ENCODE measurements at places on chromosomes 13 and 19. TPM values are rescaled to one million over a fixed set of nuclear protein-coding genes. Genes with fewer than 3 reads are reported as not detected.

REEP6 gene
- 4.0 TPM for total RNA-seq

GGACT gene
- 7.8 TPM for total RNA-seq

ODAD3 gene
- 0.64 TPM for total RNA-seq

KASH5 gene
- not detected for total RNA-seq

TMEM221 gene
- total RNA-seq, result 1.5 TPM

SGCG gene
- 17.3 TPM for total RNA-seq

FGF21 gene
- not detected for total RNA-seq

KANK2 gene
- total RNA-seq, result 170 TPM

SYT3 gene
- total RNA-seq, result 0.76 TPM

KANK3 gene
- total RNA-seq, result 29.7 TPM

ALG5 gene
- total RNA-seq, result 39.8 TPM

MBD3L2 gene
- not detected for total RNA-seq

ZNF534 gene
- 0.47 TPM for total RNA-seq

KLF1 gene
- total RNA-seq, result 7.1 TPM

GTF2F1 gene
- 59.6 TPM for total RNA-seq

FSD1 gene
- total RNA-seq, result 2.9 TPM

SLC39A3 gene
- 24.8 TPM for total RNA-seq

PPM1N gene
- total RNA-seq, result 0.76 TPM

COX6B2 gene
- 0.12 TPM for total RNA-seq

All from metanephros (tissue), 2 donors.